Cerebellar cortex (tissue), 1 donor: ENCODE measurements at places on chromosomes 5 and 9.

- DNase-seq, result no peak
Measured at GRCh38 chr5:1692381-1692780, 107.3 kb downstream of the MRPL36 start.

- no peak for DNase-seq
Measured at GRCh38 chr5:169503886-169504285, 79.7 kb upstream of the SPDL1 start.

DNA sequence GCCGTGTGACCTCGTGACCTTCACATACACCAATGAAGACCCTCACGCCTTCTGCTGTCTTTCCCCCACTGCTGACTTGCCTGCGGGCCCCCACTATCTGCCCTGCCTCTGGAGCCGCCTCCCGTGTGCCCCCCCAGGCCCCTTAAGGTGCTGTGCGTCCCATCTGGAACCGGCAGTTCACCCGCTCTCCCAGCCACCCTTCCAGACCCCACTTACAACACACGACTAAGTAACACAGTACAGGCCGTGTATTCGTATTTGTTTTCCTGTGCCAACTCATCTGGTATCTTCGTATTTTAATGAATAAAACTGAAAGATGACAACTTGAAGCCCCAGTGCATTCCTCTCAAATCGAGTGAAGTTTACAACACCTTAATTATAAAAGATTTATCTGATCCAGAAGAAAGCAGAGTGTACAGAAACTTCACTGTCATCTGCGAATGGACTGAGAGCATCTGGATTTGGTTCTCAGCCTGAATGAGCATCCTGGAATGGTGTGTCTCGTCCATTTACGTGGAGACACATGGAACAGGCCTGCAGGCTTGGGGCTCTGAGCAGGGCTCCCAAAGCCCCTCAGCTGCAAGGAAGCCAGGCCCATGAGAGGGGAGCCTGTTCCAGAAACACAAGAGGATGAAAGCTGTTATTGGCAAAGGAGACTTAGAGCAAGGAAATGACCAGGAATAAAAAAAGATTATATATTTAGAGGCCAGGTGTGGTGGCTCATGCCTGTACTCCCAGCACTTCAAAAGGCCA lies 21.9 kb upstream of the TERT start:
- DNase-seq, result no peak

DNA sequence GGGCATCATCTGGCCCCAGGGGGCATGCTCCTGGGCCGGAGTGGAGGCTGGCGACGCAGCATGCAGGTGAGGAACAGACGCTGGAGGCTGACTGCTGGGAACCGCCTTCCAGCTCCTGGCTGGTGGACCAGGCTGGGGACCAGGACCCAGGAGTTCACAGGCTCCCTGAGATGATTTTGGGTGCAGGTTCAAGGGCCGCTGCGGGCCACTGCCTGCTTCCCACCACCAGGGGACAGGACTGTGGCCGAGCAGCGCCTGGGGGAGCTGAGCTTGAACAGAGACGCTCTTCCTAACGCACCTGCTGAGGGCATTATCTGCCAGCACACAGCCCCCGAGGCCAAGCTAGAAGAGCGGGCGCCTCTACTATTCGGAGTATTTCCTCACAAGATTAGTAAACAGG lies 132.1 kb upstream of the RAPGEF1 start:
- DNase-seq, result no peak

GRCh38 chr9:37995961-37996818 lies 72.8 kb downstream of the SHB start:
- no peak for DNase-seq

- DNase-seq, result no peak
Measured at GRCh38 chr9:136563646-136564325, 17.9 kb upstream of the NOTCH1 start.

GRCh38 chr9:95644377-95644776 lies 127.6 kb upstream of the PTCH1 start:
- DNase-seq, result no peak

DNA sequence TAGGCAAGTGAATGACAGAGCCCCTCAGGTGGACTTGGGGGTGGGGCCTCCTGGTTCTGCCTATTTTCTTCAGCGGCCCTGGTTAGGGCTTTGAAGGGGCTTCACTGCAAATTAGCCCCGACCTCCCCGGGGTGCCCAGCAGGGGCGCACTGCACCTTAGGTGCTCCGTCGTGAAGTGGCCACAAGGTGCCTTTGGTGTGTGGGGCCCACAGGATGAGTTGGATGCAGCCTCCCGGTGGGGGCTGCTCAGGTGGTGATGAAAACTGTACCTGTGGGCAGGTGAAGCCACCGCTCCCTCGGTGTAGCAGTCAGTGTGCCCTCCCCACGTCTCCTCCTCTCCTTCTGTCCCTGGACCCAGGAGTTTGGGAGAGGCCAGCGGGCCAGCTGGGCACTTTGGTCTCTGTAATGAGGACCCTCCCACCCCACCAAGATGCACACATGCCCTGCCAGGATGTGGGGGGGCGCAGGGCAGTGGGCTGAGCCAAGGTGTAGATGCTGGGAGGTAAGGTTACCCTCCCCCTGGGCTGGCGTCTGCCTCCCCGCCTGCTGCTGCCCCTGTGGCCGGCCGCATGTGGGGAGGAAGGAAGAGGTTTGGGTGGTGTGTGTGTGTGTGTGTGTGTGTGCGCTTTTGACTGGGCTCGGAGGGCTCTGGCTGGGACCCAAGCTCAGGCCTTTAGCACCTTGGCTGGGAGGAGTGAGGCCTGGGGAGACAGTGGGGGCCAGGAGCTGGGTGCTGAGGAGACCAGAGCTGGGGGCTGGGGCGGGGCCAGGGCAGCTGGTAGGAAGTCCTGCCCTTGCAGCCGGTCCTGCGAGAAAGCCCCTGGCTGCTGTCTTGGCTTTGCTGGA lies 55.6 kb downstream of the RXRA start:
- DNase-seq, result no peak

GRCh38 chr5:1545126-1545804 lies 21.5 kb upstream of the LPCAT1 start:
- DNase-seq, result no peak

- no peak for DNase-seq
Measured at GRCh38 chr5:39080168-39080567, 6.0 kb upstream of the RICTOR start.

DNA sequence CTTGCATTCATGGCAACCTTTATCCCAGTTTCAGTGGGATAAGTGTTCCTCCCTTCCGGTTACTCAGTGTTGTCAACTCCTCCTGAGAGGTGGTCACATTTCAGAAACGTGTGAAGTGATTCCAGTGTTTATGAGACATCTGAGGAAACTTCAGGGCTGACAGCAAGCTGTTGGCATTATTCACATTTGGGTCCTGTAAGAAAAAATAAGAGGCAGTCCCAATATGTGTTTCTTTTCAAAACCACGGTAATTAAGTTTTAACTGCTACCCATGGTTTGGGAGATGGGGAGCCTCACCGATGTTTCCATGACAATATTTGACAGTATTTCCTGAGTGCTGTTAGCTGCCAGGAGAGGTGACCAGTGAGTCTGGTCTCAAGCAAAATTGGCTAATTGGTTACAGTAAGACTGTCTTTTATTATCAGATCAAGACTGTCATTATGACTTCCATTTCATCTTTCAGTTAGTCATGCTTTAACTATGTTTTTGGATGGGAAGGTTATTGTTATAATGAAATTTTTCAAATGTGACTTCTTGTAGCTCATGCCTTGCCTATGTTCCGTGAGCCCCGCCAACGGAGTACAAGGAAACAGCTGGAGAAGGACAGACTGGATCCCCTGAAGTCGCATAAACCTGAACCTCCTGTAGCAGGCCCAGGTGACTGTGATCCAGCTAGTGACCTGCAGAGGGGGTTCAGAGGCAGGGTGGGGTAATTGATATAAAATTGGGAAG lies 115.3 kb downstream of the GDNF start:
- no peak for DNase-seq

DNA sequence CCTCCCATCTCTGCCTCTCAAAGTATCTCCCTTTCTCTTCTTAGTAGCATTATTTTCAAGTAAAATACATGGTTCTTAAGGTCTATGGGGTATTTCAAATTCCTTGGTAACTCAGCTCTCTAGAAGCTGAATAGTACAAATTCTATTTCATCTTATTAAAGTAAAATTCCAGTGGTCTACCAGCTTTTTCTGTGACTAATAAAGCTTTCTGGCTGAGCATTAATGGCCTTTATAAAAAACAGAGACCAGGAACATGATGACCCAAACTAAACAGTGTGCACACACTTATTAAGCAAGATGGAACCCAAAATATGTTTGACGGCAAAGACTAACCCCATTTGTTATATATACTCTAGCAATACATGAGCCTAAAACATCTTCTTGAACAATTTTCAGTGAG lies 142.6 kb downstream of the OR2K2 start:
- no peak for DNase-seq
